ENCODE measurements at places on chromosomes 4 and X.
A peak's percentile ranks its signal among the peaks of the same experiment; 100 is the strongest.

GRCh38 chr4:184590196-184590595, 59.1 kb downstream of the CASP3 start:
- no peak for DNase-seq

GRCh38 chr4:147539959-147540358, 59.1 kb downstream of the EDNRA start:
- DNase-seq = no peak

DNA sequence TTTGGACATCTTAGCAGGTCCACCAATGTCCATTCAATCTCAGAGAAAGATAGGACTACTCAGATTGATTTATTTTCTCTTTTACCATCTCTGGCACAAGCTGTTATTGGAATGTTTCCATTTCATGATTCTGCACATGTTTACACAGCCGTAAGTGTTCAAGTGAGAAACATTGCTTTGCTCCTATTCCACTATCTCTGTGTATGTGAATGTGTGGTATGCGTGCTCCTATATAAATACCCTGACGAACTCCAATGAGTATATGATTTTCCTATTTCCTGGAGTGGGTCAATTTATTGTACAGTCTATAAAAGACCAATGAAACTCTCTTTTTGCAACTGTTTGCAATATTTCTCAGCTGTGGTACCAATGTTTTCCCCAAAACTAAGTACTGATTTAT, 221.0 kb upstream of the GALNT7 start:
- no peak for DNase-seq

GRCh38 chrX:110915111-110915510, 119.5 kb upstream of the CHRDL1 start:
- DNase-seq = peak; percentile 4

DNA sequence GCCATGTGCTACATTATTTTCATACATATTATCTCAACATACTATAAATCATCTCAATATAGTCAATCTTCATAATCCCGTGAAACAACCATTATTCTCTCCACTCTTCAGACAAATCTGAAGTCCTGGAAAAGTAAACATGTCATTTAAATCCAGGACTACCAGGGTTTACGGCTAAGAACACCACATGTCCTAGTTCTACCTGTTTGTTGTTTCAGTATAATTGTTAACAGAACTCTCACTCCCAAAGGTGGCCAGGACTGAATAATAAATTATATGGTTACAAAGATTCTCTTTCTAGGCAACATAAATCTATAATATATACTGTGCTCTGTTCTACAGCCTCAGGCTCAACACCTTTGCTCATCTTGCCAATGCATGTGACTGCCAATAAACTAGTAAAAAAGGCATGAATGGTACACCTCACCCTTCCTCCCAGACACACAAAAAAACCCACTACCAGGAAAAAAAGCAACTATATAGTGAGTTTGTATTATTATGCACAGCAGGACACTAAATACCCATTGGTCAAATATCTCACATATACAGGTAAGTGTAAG, 20.1 kb downstream of the EIF4E start:
- DNase-seq = no peak

Data from AG04450 (cell line).